Right kidney (tissue), 9 donors: ENCODE measurements at places on chromosomes 1 and 21.
A peak's percentile ranks its signal among the peaks of the same experiment; 100 is the strongest.

DNA sequence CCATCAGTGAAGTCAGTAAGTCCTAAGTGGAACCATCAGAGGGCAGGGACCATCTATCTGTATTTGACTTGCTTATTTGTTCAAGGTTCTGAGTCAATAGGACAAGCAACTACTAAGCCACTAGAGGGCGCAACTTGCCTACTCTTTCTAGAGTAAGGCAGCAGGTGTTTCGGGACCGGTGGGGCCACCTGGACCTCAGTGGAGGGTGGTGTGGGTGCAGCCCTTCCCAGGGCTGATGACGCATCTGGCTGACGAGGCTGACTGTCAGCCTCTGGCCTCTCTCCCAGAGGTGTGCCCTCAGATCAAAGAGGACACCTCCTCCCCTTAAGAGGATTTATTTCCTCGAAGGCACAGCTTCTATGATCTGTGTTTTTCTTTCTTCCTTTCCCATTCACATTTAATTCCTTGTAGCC lies 6.6 kb downstream of the CBR3 start:
- DNase-seq: peak; percentile 68

GRCh38 chr1:46130121-46130520 lies 2.3 kb downstream of the PIK3R3 start:
- DNase-seq: no peak

- DNase-seq: no peak
Observed at GRCh38 chr1:9901148-9902059, 8.7 kb downstream of the CTNNBIP1 start.

GRCh38 chr1:10721381-10722321 lies 74.8 kb downstream of the CASZ1 start:
- DNase-seq: no peak

GRCh38 chr1:2801535-2802291 lies at the start of gene TTC34:
Gene TTC34, minus strand, starts transcription at chr1:2801693. Its CDS starts 866 bp downstream, at chr1:2800827.
- DNase-seq: no peak

GRCh38 chr1:210330279-210330866 lies 1.7 kb downstream of the HHAT start:
- no peak for DNase-seq

- DNase-seq: no peak
Observed at GRCh38 chr1:182054698-182055326, 6.7 kb downstream of the ZNF648 start.

DNA sequence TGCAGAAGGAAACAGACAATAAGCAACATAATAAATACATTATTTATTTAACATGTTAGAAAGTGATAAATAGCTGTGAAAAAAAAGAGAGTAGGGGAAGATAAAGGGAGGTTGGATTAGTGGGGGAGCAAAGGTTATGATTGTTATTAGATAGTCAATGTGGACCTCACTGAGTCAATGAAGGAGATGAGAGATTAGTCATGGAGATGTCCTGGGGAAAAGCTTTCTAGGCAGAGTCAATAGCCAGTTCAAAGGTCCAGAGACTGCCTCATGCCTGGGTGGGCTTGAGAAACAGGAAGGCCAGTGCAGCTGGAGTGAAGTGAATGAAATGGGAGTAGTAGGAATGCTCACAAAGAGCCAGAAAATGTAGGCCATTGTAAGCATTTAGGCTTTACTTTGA lies 187.1 kb upstream of the CACYBP start:
- DNase-seq: no peak

- no peak for DNase-seq
Observed at GRCh38 chr1:41353744-41354143, 7.5 kb upstream of the FOXO6 start.

DNA sequence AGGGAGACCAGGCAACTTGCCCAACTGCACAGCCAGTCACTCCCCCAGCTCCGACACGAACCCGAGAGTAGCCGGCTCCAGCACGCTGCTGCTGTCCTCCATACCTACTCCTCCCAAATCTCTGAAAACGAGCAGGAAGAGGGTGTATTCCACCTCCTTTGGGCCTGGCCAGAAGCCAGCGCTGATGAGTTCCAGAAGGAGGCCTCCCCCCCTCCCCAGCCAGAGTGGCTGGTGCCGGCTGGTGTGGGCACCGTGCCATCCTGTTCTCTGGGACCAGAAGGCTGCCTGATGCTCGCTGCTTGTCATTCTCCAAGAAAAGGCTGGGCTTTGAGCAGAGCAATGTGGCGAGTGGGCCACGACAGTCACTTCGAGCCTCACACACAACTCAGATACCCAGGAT lies 22.2 kb downstream of the KCNN3 start:
- DNase-seq: no peak

- DNase-seq: no peak
Observed at GRCh38 chr1:78240191-78240590, 194.4 kb downstream of the GIPC2 start.

DNA sequence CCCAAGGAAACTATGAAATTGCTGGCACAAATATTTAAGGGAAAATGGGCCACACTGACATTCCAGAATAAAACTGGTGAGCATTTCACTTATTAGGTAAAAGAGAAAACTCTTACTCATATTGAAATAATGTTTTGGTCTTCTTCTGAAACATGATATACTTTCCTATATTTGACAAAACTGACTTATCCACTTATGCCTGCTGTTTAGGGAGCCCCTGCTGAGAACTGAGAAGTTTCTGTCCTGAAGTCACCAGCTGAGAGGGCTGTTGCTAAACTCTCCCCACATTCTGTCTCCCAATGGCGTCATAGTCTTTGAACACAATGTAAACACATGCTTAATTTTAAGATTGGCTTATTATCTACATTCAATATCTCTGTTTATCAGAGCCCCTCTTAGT lies 46.8 kb upstream of the ZC3H11B start:
- DNase-seq: no peak

GRCh38 chr1:228848406-228848805 lies 113.1 kb downstream of the RHOU start:
- DNase-seq: no peak

DNA sequence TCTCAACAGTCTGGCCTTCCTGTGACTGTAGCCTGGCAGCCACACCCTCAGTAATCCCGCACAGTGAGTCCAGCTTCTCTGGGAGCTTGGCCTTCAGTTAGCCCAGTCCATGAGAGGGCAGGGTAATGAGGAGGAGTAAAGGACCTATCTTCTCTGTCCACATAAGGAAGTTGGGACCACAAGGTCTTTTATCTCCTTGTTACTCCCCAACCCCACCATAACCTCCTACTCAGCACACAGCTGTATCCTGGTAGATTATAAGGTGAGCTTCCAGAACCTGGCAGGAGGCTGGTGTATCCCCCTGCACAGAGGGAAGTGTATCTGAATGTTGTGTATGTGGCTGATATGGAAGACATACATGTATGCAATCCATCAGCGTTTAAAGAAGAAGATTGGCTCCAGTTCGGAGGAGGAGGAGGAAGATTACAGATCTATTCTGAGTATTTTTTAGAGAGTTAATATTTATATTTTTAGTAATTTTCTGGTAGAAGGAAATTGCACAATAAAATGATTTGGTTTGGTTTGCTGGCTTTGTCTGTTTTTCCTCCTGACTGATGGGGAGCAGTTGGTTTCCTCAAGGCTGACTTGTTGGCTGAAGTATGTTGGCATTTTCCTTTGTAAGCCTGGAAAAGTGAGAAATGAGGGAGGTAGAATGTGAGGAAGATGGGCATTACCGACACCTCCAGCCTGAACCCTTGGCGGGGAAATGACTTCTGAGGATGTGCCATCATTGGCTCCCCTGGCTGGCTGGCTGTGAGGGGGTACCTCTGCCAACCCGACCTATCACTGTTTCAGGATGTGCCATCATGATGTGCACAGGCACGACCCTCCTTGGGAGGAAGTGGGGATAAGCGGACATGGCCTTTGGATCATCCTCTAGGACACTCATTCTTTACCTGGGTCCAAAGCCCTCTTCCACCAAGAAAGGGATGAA lies 5.0 kb downstream of the C1orf226 start:
- no peak for DNase-seq

- peak; percentile 62 for DNase-seq
Observed at GRCh38 chr1:64745986-64746940, 1.4 kb downstream of the RAVER2 start.

DNA sequence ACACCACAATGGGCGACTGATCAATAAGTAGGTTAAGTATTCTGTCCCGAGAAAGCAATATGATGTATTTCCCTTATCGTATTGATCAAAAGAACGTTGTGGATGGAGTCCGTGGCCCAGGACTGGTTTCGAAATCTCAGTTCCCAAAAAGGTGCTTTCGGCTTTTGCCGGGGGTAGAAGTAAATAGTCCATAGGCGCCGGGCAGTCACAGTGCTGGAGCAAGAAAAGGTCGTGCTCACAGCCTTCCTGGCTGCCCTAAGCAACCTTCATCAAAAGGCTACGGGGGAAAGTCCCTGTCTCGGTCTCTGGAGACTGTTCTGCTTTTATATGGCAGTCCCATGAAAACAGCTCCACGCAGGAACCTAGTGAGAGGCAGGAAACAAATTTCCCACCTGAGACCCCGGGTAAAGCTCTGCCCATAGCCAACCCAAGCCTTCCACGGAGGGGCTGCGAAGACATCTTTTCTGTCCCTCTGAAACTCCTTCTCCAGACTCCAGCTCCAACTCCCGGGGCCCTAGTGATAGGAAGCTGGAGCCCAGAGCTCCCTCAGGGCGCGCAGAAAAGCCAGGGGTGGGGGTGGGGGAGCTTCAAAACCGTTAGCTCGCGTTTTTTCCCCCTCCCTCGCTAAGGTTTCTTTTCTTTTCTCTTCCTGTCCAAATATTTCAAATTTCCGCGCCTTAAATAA lies 7.0 kb downstream of the CDKN2C start:
- DNase-seq: peak; percentile 64

- no peak for DNase-seq
Observed at GRCh38 chr1:228990906-228991569, 255.8 kb downstream of the RHOU start.

- DNase-seq: no peak
Observed at GRCh38 chr1:53975861-53976260, 29.7 kb downstream of the LRRC42 start.

- DNase-seq: peak; percentile 69
Observed at GRCh38 chr1:61052395-61053225, 29.8 kb upstream of the NFIA start.

DNA sequence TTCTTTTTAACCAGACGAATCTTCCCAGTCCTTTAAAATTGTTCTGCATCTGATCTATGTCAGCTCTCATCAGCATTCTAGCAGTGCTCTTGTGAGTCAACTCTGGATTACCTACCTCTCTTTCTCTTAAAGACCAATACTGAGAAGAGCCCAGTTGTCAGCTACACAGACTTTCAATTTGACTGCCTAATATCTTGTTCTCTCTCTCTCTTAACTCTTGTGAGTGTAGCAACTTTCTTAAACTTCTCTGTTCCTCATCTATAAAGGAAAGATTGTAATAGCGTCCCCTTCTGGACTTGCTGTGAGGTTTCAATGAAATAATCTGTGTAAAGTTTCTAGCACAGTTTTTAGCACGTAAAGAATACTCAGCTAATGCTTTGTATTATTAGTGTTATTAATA lies 499.3 kb upstream of the ADAMTS5 start:
- DNase-seq: no peak

GRCh38 chr1:14835725-14836124 lies 237.2 kb downstream of the KAZN start:
- DNase-seq: no peak

DNA sequence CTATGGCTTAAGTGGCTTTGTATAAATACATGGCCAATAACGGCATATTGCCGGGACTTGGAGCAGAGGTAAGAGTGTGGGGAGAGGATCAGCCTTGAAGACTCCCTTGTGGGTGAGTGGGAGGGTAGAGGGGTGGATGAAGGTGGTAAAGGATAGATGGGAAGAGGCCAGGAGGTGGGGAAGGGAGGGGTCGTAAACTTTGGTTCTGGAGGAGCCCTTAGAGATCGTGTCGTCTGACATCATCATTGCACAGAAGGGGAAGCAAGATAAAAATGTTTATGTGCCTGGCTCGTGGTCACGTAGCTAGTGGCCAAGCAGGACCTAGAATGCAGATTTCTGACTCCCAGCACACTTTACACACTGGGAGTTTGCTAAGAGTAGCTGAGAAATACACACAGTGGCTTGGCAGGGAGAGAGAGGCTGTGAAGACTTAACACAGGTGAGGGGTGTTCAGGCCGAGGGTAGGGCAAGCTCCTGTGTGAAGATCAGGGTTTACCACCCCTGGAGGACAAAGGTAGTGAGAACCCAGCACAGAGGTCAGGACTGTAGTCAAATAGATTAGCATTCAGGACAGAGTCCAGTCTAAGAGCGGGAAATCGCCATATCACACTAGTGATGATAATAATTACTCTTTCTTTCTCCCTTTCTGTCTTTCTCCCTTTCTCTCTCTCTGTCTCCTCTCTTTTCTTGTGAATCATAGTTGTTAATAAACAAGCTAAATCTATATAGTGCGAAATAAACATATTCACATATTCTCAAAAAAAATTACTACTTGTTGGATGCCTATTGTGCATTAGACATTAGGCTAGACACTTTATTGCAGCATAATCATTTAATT lies 75.5 kb downstream of the LRRC8D start:
- DNase-seq: no peak

- peak; percentile 36 for DNase-seq
Observed at GRCh38 chr1:26281971-26282370, 2.1 kb downstream of the SH3BGRL3 start.

DNA sequence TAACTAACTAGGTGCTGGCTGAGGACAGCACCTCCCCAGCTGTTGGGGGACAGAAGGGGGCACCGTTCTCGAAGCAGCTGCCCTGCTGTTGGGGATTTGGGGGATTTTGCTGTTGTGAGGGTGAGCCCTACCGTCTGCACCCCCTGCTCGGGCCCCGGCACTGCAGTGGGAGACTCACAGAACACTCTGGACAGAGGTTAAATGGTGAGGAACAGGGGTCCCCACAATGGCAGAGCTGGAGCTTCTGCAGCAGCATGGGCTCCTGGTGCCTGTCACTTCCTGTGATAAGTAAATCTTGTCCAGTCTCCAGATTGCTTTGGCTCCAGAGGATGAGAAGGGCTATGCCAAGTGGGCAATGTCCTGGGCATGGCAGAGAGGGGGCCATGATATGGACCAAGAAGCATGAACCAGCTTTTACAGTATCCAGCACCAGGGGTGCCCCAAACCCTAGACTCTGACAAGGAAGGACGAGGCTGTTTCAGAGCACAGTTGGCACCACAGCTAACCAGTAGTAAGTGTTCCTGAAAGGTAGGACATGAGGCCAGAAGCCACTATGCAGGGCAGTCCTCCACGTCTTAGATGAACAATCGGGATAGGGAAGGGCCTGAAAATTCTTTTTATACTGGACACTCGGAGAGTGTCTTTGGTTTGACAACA lies 365.1 kb upstream of the VAMP3 start:
- no peak for DNase-seq

GRCh38 chr1:245416781-245417180 lies 262.0 kb downstream of the KIF26B start:
- DNase-seq: no peak

DNA sequence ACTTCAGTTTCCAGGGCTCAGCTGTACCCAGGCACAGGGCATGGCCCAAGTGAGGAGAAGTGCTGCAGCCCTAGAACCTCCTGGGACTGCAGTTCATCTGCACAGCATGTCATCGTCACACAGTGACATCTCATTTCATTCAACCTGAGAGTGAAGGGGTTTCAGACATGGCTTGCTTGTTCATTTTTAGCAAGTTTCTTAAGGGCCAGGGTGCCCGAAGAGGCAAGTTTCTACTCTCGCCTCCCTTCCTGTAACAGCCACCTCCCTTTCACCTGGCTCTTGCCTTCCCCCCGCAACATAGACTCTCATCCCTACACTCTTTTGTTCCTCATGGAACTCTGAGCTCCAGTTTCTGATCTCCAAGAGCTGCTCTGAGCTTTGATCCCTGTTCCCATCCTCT lies 108.1 kb downstream of the C1orf21 start:
- no peak for DNase-seq
